GM19239 (cell line): ENCODE measurements at places on chromosomes 6 and 20.
A peak's percentile ranks its signal among the peaks of the same experiment; 100 is the strongest.

GRCh38 chr6:28355743-28356665 lies 6.3 kb downstream of the ZKSCAN3 start:
- peak; percentile 35 for DNase-seq

DNA sequence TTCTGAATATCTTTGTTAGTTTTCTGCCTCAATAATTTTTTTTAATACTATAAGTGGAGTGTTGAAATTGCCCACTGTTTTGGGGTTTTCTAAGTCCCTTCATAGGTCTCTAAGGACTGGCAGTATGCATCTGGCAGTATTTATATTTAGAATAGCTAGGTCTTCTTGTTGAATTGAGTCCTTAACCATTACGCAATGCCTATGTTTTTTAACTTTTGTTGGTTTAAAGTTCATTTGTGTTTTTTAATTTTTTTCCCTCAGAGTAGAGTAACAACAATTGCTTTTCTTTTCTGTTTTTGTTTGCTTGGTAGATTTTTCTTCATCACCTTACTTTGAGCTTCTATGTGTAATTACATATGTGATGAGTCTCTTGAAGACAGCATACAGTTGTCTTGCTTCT lies 375.9 kb upstream of the EYS start:
- DNase-seq: no peak

DNA sequence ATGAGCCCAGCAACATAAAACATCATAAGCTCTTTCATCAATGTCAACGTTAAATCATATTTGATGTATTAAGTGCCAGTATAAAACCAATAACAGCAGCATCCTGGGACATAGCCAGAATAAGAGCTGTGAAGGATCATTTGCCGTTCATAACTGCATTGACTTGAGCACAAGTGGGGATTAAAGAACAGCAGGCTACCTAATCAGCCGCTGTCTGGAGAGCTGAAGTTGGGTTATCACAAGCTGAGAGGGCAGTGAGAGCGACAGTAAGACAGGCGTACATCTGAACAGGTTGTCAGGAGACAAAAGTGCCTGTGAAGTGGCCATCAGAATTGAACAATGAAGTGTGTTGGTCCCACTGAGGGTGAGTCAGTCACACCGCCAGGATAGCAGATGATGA lies 269.6 kb downstream of the GRIK2 start:
- no peak for DNase-seq

- no peak for DNase-seq
These were observed 35.1 kb upstream of the HMGA1 start for GRCh38 chr6:34201455-34202107.

GRCh38 chr6:137271245-137272183 lies 52.3 kb upstream of the IFNGR1 start:
- DNase-seq: no peak

GRCh38 chr20:54267483-54268003 lies 59.7 kb downstream of the PFDN4 start:
- DNase-seq: no peak
